ENCODE measurements at places on chromosomes 11 and 22. TPM values are rescaled to one million over a fixed set of nuclear protein-coding genes. Genes with fewer than 3 reads are reported as not detected.
A peak's percentile ranks its signal among the peaks of the same experiment; 100 is the strongest.

The KDM4E gene
- total RNA-seq, result not detected

The ART1 gene
- total RNA-seq, result not detected

DNA sequence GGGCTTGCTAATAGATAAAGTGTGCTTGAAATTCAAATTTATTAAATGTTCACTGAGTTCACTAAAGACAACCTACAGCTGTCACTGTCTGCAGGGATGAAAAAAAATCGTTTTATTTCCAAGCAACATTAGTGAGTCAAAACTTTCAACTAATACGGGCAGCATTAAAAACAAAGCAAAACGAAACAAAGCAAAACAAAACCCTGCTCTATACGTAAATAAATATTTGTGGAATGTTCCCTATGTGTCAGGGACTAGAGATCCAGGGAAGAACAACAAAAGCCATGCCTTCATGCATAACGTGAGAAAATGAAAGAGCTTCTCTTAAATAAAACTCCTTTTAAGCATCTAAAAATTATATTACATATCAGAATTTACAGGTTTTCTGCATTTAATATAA is 553 bp downstream of the NAALAD2 start:
- no peak overlapping the region for H3K27ac ChIP-seq
- DNase-seq, result no peak
- H3K4me3 ChIP-seq, result peak overlapping the region; percentile 25
- no peaks in the 10 kb centered on the region for H3K4me1 ChIP-seq

GRCh38 chr11:38952698-38953097 is 2354.7 kb upstream of the RAG2 start:
- H3K4me3 ChIP-seq, result no peak overlapping the region
- H3K27ac ChIP-seq, result no peak overlapping the region
- no peaks in the 10 kb centered on the region for H3K4me1 ChIP-seq
- DNase-seq, result no peak

- H3K4me1 ChIP-seq, result no peaks in the 10 kb centered on the region
- no peak overlapping the region for H3K4me3 ChIP-seq
- no peaks in the 10 kb centered on the region for H3K27me3 ChIP-seq
- no peak overlapping the region for H3K27ac ChIP-seq
Measured at GRCh38 chr11:100459811-100460210, 227.3 kb upstream of the ARHGAP42 start.

The PRDM10 gene
- total RNA-seq, result 14.9 TPM

The ANO3 gene
- 1.6 TPM for total RNA-seq

DNA sequence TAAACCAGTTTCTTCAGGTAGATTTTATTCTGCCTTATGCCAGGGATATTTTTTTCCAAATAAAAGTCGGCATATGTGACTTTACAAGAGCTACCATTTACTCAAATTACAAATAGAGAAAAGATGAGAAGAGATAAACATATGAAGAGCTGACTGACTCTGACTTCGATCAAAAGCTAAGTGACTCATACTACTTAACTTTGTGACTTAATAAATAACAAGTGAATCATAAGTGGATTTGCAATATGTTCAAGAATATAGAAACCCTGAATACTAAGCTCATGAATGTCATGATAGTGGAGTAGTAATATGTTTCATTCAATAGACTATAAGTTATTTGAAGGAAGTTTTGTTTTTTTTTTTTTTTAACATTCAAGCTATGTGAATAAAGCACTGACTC is 130.5 kb upstream of the ANO3 start:
- DNase-seq, result no peak
- H3K4me1 ChIP-seq, result no peaks in the 10 kb centered on the region
- H3K36me3 ChIP-seq, result no peaks in the 10 kb centered on the region
- no peaks in the 10 kb centered on the region for H3K27me3 ChIP-seq
- H3K27ac ChIP-seq, result no peak overlapping the region
- H3K4me3 ChIP-seq, result no peak overlapping the region

GRCh38 chr11:34653851-34654482 is 33.1 kb downstream of the EHF start:
- no peak overlapping the region for H3K4me3 ChIP-seq
- no peaks in the 10 kb centered on the region for H3K4me1 ChIP-seq
- DNase-seq, result no peak
- H3K27ac ChIP-seq, result no peak overlapping the region

GRCh38 chr22:22853713-22854112 is 33.9 kb upstream of the IGLL5 start:
- H3K36me3 ChIP-seq, result no peaks in the 10 kb centered on the region
- H3K4me3 ChIP-seq, result no peak overlapping the region
- no peaks in the 10 kb centered on the region for H3K27me3 ChIP-seq
- no peak for DNase-seq
- no peak overlapping the region for H3K27ac ChIP-seq
- H3K4me1 ChIP-seq, result no peaks in the 10 kb centered on the region

- H3K4me3 ChIP-seq, result no peak overlapping the region
- H3K27me3 ChIP-seq, result no peaks in the 10 kb centered on the region
- no peaks in the 10 kb centered on the region for H3K36me3 ChIP-seq
- H3K27ac ChIP-seq, result no peak overlapping the region
- H3K4me1 ChIP-seq, result no peaks in the 10 kb centered on the region
- no peak for DNase-seq
Measured at GRCh38 chr22:38286915-38287669, 14.3 kb upstream of the TMEM184B start.

- no peaks in the 10 kb centered on the region for H3K4me1 ChIP-seq
- H3K27ac ChIP-seq, result no peak overlapping the region
- H3K4me3 ChIP-seq, result no peak overlapping the region
- DNase-seq, result no peak
- H3K36me3 ChIP-seq, result no peaks in the 10 kb centered on the region
Measured at GRCh38 chr22:39984746-39985145, 10.0 kb upstream of the FAM83F start.

DNA sequence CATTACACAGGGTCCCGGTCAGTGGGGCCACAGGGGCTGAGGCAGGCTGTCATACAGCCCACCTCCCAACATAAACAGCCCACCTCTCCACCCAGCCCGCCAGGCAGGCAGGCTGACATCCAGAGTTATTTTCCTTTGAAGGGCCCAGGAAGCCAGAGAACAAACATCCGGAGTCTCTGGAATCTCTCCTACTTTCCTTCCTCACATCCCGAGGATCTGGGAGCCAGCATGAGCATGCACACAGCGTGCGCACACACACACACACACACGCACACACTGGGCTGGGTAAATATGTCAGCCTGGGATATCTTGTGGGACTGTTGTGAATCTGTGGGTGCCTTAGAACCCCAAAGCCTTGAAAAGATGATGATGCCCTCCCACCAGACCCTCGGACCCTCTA is 55.4 kb downstream of the PDE2A start:
- no peaks in the 10 kb centered on the region for H3K36me3 ChIP-seq
- no peaks in the 10 kb centered on the region for H3K4me1 ChIP-seq
- no peaks in the 10 kb centered on the region for H3K27me3 ChIP-seq
- H3K4me3 ChIP-seq, result no peak overlapping the region
- no peak for DNase-seq

DNA sequence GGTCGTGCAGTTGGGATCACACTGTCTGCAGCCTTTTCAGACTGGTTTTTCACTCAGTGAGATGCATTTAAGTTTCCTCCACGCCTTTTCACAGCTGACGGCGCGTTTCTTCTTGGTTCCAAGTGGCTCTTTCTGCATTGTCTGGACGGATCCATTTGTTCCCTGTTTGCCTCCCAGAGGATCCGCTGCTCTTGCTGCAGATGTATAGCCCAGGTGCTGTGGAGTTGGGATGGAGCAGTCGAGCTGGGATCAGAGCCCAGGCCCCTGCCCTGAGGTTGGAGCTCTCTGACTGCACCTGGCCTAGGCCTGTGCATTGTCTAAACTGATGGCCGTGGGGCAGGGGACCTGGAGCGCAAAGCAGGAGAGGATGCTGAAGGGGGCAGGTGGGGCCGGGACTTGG is 51.6 kb downstream of the PARVB start:
- no peak overlapping the region for H3K27ac ChIP-seq
- no peak overlapping the region for H3K4me3 ChIP-seq
- no peak for DNase-seq
- H3K27me3 ChIP-seq, result no peaks in the 10 kb centered on the region
- H3K36me3 ChIP-seq, result no peaks in the 10 kb centered on the region

The KRTAP5-2 gene
- not detected for total RNA-seq

DNA sequence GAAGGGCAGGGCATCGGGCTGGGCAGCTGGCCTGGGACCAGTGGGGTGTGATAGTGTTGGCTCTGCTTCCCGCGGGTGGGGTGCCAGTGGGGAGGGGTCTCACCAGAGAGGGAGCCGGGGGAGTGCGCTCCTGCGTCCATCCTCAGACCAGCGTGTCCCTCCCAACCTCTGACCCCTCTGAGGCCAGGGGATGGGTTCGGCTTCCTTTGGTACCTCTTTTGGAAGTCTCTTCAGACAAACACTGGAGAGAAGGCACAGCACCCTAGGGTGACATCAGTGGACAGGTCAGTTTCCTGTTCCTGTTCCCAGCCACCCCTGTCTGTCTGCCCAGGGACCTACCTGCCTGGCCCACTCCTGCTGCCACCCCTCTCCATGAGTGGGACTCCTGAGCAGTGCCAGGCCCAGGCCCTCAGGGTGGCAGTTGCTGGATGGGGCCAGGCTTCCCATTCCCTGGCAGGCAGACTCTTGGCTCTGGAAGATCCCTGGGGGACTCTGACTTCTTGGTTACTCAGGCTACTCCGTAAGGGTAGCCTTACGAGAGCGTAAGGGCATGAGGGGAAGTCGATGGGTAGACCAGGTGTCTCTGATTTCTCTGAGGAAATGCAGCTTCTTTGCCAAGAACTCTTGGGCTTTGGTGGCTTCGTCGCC is 2.6 kb downstream of the TAGLN start:
- peak; percentile 59 for DNase-seq
- H3K4me1 ChIP-seq, result no peaks in the 10 kb centered on the region
- H3K27ac ChIP-seq, result peak overlapping the region; percentile 62

The OR51B2 gene
- total RNA-seq, result not detected

- no peak overlapping the region for H3K27ac ChIP-seq
- H3K4me1 ChIP-seq, result no peaks in the 10 kb centered on the region
Measured at GRCh38 chr11:45270946-45271716, 15.0 kb downstream of the SYT13 start.

DNA sequence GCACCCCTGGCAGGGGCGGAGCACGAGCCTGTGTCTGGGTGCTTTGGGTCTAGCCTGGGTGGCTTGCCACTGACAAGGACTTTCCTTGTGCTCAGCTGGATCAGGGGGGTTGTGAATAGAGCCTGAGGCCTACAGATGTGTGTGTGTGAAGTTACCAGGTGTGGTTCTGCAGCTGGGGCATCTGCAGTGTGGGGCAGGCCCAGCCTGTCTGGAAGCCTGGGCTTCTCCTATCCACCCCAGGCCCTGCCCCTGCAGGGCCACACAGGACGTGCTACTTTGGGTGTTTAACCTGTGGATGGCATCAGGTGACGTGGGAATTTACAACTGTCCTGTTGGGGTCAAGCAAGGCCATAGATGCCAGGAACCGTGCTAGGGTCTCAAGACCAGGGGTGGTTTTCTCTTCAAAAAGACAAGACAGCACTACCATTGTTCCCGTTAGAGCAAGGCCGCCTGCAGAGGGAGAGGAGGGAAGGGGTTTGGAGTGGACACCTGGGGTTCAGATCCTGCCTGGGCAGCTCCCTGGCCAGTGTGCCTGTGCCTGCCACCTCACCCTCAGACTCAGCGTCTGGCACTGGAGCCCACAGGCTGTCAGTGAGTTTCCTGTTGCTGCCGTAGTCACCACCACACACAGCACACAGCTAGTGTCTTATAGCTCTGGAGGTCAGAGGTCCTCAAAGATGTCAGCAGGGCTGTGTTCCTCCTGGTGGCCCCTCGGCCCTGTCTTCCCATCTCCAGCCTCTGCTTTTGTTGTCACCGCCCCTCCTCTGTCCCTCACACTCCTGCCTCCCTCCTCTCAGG is 31.6 kb downstream of the CTTN start:
- H3K36me3 ChIP-seq, result peaks cover 21% of the 10 kb centered on the region
- H3K4me3 ChIP-seq, result no peak overlapping the region
- no peak overlapping the region for H3K27ac ChIP-seq
- H3K27me3 ChIP-seq, result no peaks in the 10 kb centered on the region
- H3K4me1 ChIP-seq, result no peaks in the 10 kb centered on the region

DNA sequence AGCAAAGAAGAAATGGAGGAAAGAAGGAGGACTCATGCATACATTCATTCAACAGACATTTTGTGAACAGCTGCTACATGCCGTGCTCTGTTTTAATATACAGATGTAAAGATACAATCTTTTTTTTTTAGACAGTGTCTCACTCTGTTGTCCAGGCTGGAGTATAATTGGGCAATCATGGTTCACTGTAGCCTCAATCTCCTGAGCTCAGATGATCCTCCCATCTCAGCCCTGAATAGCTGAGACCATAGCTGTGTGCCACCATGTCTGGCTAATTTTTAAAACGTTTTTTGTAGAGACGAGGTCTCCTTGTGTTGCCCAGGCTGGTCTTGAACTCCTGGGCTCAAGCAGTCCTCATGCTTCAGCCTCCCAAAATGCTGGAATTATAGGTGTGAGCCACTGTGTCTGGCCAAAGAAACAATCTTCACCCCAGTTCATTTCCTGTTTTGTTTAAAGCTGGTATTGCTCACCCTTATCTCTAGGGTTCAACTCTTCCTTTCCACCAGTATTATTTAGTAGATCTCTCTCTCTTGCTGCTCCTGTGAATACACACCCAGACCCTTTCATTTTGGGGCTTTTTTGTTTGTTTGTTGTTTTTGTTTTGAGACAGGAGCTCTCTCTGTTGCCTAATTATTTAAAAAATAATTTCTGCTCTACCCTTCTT is 69.8 kb downstream of the RNF169 start:
- H3K36me3 ChIP-seq, result peaks cover 1% of the 10 kb centered on the region
- H3K4me3 ChIP-seq, result no peak overlapping the region
- no peak overlapping the region for H3K27ac ChIP-seq

DNA sequence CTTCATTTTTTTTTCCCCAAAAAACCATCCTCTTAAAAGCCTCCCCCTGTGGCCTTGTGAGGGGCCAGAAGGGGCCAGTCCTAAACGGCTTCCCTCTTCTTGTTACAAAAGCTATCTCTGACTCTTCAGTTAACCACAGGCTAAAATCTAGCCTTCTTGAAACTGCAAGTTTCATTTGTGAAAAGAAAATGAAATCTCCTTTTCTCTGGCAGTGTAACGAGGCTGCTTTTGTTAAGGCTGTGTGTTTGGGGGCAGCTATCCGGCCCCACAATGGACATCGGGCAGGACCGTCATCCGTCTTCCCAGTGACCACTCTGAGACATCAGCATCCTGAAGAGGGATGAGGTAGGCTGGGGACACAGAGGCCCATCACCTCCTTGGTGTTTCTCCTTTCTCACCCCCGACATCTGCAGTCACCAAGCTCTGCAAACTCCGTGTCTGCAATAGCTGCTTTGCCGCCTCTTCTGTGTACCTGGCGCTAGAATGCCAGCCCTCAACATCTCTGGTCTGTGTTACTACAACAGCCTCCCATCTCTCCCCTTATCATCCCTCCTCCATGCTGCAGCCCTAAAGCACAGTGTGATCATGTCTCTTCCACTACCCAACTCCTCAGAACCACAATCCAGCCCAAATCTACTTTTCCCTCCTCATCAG is 94.0 kb downstream of the RCN1 start:
- H3K27ac ChIP-seq, result no peak overlapping the region
- no peak overlapping the region for H3K4me3 ChIP-seq
- H3K4me1 ChIP-seq, result no peaks in the 10 kb centered on the region
- no peak for DNase-seq

The FXYD6 gene
- 28.6 TPM for total RNA-seq
